Putamen (tissue), 1 donor: ENCODE measurements at places on chromosomes 5 and 9.

DNA sequence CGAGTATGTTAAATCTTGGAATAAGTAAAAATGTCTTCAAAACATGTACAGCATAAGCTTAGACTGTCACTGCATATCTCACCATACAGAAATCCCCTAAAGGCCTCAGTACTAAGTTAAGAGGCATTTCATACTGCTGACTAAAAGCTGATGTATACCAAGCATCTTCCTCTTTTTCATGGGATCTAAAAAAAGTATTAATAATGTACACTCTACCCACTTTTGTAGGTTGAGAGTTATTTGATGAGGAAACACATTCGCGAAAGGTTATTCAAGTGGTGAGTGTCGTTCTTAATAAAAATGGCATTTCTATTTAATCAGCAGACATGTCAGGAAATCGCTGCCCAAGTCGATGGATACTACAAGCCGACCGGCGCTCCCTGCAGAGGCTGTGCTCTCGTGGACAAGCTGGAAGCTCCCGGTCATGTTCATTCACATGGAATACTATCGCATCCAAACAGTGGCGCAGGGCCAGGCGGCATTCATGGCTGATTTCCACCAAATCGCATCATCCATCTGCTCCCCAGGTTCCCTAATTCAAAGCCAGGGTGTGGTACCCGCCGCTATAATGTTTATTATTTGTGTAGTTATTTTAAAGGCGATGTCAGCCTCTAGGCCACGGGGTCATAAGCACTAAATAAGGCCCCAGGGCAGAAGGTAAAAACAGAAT, 724 bp downstream of the SGTB start:
- DNase-seq = peak; percentile 50

DNA sequence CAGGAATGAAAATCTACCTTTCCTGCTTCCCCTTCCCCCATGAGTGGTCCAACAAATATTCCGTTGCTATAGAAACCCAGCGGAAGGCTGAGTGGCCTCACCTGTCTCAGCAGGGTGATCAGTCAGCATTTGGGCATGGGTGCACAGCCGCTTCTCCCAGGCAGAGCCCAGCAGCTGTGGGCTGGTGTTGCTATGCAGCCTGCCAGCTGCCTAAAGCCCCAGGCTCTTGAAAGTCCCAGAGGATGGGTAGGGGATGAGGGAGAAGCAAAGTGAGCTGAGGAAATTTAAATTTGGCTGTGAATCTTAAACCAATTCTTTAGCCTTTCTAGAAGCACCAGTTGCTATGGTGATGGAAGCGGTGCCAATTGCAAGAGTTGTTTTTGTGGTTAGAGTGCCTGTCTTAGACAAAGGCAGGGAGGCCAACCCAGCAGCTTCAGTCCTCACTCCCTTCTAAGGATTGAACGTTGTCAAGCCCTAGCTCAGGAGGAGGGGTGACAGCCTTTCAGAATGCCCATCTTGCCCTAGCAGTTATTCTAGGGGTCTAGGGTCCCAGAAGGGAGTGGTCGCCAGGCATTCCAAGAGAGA, 151.5 kb upstream of the PITX1 start:
- DNase-seq = peak; percentile 8

- peak; percentile 50 for DNase-seq
Observed at GRCh38 chr9:5629312-5630080, 589 bp downstream of the RIC1 start.

DNA sequence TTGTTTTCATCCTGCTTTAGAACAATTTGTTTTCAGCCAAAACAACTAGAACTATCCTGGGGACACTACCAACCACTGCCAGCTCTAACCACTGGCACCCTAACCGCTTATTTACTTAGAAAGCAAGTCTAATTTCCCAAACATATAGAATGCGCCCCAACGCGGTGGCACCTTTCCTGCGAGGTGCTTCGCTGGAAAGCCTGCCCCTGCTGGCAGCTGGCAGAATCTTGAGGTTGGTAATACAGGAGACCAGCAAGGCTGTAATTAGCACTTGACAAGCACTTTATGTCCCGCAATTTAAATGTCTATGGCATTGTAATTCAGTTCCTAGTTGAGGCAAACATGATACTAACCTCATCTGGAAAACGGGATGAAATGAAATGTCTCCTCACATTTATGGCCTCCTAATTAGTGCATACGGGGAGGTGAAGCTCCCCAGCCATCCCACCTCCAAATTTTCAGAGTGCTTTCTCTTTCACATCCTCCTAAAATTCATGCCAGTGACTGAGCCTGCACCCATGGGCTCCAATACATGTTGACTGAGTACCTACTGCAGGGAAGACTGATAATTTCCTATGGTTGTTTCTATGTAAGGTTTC, 30.4 kb downstream of the GABBR2 start:
- DNase-seq = no peak

- DNase-seq = no peak
Observed at GRCh38 chr9:31232485-31232884, 1152.0 kb upstream of the ACO1 start.

GRCh38 chr5:86689103-86689729, 71.5 kb downstream of the COX7C start:
- no peak for DNase-seq

GRCh38 chr9:36980148-36980974, 53.7 kb downstream of the PAX5 start:
- no peak for DNase-seq

- no peak for DNase-seq
Observed at GRCh38 chr5:90921418-90921973, 362.9 kb downstream of the ADGRV1 start.

DNA sequence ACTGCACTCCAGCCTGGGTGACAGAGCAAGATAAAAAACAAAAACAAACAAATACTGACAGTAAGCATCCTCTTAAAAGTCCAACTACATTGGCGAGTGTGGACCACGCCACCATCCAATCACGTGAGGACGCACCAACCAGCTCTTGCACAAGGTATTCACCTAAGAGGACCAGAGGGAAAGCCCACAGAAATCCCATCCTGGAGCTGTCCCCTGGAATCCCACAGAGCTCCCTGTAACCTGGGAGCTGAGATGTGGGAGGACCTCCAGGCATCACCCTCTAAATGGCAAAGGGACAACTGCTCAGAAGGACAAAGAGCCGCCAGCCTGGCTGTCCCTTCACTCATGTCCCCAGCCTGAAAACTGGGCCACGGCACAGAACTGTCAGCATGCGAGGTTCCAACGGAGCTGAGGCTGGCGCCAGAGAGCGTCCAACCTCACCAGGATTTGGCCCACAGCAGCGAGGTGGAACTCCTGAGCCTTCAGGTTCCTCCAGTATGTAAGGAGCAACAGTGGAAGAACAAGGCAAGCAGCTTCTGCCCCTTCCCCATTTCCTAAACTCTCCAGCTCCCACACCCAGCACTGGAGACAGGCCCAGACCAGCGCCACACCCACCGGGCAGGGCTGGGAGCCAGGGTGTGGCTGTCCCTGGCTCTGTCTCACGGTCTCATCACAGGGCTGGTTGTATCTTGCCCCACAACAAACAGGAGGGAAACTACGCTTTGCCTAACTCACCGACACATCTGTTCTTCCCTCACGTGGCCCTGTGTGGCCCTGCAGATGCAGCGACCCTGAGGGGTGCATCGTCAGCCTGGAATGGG, 15.2 kb downstream of the IPPK start:
- no peak for DNase-seq

GRCh38 chr5:163306421-163306820, 131.0 kb upstream of the CCNG1 start:
- no peak for DNase-seq

- no peak for DNase-seq
Observed at GRCh38 chr5:149935431-149935901, 9.1 kb downstream of the PDE6A start.

DNA sequence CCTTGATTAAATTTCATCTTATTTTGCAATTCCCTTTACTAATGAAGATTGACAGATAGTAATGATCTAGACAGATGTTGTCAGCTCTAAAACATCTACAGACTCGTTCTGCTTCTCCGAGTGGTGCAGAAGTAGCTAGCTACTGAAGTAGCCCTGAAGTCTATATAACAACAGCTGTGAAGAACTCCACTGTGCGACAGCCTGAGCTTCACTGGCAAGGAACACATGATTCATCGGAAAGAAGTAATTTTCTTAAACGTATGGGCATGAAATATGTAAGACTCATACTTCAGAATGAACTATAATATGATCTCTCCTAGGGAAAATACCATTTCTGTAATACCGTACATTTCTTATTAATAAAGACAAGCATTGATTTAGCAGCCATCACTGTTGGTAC, 96.2 kb downstream of the TRPM3 start:
- no peak for DNase-seq

GRCh38 chr5:36646507-36647023, 40.2 kb downstream of the SLC1A3 start:
- DNase-seq = no peak

- no peak for DNase-seq
Observed at GRCh38 chr5:139752506-139753473, 42.8 kb upstream of the PSD2 start.

GRCh38 chr5:60453186-60453976, 246.6 kb downstream of the DEPDC1B start:
- no peak for DNase-seq

DNA sequence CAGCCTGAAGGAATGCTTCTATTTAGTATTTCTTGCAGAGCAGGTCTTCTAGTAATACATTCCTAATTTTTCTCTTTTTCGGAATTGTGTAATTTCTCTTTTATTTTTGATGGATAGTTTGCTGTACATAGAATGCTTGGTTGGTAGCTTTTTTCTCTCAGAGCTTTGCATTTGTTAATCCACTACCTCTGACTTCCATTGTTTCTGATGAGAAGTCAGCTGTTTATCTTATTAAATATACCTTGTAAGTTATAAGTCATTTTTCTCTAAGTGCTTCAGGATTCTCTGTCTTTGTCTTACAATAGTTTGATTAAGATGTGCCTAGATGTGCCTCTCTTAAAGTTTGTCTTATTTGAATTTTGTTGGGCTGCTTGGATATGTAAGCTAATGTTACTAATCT, 101.9 kb downstream of the HTR1A start:
- DNase-seq = no peak

DNA sequence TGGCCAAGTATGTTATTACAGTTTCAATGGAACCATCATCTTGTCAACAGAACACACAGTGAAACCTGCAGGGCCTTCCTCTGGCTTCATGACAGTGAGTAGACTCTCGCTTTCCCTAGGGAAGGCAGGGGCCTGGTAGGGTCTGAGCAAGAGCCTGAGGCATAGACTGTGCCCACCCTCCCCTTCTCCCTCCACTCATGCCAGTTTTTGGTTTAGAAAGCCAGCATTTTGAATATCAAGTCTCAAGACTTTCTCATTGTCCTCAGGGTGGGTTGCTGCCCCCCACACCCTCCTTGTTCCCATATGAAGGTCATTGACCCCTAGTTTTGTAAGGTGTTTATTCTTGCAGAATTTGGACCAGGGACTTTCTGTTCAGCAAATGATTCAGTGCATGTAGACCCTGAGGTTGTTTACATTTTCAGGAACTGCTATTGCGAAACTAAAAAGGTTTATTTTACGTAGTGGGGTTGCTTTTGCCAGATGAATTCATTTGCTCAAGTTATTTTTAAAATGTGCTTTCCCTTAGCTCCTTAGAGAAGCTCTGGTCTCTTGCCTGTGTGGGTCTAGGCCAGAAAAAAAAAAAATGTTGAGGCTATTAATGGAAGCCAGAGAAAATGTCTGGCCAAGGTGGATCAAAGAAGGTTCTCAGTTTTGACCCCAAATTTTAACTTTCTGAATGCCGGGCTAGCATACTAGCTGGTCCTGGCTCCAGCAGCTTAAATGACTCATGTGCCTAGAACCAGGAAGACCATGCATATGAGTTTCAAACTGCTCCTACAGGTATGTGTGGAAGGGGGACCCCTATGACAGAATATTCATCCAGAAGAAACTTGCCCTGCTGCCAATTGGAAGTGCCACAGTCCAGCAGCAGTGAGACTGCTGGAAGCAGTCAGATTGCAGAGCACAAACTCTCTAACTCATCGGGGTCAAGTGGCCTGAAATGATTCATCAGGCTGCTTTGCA, 10.1 kb upstream of the MOB3B start:
- peak; percentile 36 for DNase-seq

- no peak for DNase-seq
Observed at GRCh38 chr9:116391306-116391900, 237.8 kb downstream of the PAPPA start.

DNA sequence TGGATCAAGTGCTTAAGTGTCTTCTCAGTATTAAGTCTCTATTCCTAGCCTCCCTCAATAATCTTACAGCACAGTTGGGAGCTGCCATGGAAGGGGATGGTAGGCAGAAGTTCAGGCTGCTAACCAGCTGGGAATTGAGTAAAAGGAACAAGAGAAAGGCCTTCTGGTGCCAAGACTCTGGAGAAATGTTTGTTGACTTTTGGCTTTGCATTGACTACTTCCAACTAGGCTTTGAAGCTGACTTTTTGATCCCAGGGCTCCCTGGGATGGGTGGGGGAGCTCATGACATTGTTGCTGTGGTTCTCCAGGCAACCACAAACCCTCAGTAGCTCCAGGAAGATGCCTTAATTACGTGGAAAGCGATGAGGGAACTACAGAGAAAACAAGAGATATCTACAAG, 85.2 kb upstream of the HTR4 start:
- DNase-seq = no peak

GRCh38 chr5:67693956-67694809, 497.6 kb upstream of the CD180 start:
- DNase-seq = peak; percentile 3

- DNase-seq = no peak
Observed at GRCh38 chr5:159405611-159406031, 75.3 kb upstream of the IL12B start.

DNA sequence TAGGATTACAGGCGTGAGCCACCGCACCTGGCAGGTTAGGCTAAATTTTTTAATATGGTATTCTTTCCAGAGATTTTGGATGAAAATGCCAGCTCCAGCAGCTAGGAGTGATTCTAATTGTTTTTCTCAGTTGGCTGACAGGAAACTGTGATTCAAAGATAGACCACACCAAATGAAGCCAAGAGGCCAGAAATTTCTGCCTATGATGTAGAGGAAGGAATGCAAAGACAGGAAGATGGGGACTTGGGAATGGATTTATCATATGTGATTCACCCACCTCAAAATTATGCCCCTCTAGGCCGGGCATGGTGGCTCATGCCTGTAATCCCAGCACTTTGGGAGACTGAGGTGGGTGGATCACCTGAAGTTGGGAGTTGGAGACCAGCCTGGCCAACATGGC, 53.3 kb downstream of the UGCG start:
- no peak for DNase-seq

DNA sequence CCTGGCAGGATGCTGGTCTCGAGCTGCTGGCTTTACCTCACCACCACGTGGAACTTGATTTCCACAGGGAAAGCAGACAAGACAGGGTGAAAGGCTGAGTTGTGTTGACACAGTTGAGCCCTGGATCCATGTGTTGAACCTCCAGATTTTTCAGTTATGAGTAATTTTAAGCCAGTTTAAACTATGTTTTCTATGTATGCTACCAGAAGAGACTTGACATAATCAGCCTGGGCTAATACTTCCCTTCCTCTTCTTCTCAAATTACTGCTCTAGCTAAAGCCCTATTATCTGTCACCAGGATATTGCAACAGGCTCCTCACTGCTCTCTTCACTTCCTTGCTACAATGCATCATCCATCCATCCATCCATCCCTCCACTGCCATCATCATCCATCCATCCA, 12.0 kb upstream of the PHYKPL start:
- DNase-seq = no peak
